ENCODE measurements at places on chromosomes 1 and 21.

GRCh38 chr1:202586018-202586821 lies 124.0 kb downstream of the SYT2 start:
- no peak for DNase-seq

DNA sequence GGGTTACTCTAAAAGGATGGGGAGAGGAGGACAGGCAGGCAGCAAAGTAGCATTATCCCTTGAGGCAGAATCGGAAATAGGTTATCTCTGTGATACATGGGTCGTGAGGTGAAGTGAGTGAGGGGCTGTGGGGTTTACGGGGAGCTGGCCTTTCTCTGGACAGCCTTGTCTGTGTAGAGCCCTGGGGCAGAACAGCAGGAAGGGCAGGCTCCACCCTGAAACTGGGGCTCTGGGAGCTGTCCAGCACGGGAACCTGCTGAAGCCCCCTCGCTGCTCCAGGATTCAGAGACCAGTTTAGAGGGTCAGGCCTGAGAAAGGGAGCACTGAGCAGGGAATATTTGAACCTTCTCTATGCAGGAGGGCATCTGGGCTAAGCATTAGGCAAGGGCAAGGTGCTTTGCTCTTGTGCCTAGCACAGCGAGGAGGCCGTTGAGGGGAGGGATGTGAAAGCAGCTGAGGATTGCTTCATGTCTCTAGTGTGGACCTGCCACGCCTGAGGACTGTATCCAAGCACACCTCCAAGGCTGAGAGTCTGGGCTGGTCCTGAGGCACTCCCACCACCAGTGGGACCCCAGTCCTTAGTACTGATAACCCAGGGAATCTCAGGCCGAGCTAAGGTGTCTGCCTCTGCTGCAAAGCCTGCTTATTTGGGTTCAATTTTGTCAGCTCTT lies 55.8 kb downstream of the NAV1 start:
- DNase-seq, result no peak

GRCh38 chr1:31041529-31041928 lies 24.0 kb downstream of the PUM1 start:
- DNase-seq, result no peak

- no peak for DNase-seq
These were observed 228.6 kb upstream of the LYPLAL1 start for GRCh38 chr1:218945050-218945449.

DNA sequence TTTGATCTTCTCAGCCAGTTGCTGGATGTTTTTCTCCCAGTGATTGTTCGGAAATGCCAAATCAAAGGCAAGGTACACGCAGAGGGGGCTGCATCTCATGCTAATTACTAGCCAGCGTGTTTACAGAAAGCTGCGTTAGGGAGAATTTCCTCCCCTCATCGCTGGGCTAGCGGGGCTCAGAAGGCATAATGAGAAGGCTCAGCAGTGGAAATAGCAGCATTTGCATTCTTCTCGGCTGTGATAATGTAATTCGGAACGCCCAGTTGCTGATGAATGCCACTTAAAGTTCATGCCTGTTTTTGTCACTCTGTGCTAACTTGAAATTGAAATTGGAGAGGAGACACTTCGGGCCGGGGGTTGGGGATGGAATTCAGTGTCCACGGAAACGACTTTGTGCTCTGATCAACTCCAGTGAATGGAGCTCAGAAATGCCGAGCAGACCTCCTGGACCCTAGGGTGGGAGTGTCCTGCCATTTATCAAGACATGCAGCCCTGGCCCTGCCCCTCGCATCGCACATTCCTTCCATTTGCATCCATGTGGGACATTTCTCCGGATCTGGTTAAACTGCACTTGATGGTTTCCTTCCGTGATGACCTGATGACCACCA lies 313.4 kb upstream of the C1orf174 start:
- no peak for DNase-seq

DNA sequence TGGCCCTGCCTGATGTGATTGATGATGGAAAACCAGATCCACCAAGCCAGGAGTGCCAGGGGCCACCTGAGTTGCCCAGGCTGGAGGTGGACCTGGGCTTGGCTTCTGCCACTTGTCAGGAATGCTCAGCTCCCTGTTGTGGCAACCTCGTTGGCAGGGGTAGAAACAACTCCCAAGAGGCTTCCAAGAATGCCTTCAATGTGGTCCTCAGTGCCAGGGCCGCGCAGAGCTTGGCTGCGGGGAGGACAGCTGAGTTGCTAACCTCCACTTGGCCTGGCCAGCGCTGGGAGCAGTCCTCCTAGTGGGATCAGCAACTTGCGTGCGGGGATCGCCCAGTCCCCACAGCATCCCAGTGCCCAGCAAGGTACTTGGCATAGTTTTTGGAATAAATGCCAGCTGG lies 9.0 kb downstream of the MYOM3 start:
- no peak for DNase-seq

DNA sequence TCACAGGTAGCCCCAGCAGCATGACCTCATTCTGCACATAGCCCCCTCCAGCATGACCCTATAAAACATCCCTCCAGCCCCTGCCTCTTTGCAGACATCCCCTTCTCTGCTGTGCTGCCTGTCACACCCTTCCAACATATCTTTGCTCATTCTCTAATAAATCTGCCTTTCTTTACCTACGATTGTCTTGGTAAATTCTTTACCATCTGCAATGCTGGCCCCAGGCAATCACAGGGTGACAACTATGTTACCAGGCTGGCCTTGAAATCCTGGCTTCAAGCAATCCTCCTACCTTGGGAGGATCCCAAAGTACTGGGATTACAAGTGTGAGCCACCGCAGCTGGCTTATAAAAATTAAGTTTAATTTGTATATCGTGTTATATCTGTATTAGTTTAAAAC lies 134.5 kb downstream of the VAV3 start:
- no peak for DNase-seq

DNA sequence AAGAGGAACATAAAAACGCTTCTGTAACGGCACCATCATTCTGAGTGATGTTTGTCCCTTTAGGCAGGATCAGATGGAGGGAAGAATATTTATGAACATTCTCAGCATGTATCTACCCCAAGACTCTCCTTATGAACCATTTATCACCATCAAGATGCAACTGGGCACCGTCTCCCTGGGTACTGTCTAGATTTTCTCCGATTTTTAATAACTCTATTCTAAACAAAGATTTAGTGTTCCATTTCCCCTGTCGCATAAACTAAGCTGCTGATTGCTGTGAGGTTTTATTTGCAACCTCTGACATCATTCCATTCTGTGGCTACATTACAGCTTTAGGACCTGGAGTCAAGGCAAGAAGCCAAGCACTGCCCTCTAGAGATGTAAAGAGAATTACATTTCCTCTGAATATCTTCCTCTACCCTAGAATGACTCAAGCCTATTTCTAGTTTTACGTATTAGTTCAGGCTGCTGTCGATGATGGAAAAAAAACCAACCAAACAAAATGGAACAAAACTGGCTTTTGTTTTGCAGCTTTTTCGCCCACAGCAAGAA lies 130.1 kb upstream of the MAP1LC3C start:
- DNase-seq, result no peak

DNA sequence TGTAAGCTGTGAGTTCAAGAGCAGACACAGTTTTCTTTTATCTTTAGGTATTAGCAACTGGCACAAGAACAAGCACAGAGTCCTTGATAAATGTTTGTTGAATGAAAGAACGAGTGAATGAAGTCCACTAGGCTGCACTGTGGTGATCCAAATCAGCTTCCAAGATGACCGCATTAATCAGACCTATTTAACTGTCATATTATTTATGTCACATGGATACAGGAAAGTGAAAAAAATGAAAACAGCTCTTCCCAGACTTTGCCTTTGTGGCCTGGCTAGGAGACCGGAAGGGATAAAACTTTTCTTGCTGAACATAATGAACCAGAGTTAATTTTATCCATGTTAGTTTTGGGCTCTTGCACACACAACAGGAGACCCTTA lies 261.3 kb downstream of the TNR start:
- no peak for DNase-seq

DNA sequence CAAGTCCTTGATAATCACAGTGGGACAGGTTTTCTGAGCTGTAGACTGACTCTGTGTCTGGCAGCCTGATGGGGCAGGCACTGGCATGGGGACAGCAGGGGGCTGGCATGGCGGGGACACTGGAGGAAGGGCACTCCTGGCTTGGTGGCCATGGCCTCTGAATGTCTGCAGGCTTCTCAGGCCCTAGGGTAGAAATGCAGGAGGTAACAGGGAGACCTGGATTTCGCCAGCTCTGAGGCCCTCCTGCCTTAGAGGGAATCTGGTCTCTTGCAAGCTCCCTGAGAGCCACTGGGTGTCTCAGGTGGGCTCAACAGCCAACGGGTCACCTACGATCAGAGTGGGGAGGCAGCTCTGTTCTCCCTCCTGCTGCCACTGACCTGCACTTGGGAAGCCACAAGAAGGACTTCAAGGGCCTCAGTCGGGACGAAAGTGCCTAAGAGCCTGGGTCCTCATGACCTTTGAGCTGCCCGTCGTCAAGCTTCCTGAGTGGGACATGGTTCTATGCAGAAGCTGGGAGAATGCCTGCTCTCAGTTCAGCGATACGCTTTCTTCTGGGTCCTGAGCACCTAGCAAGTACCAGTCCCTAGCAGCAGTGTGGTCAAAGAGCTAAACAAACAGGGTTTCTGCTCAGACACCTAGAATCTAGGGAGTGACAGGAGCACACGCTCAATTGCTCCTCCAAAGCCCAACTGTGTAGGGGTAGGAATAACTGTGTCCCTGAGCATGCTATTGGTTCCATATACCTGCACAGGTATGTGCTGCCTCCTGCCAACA lies 569.0 kb downstream of the PTPRU start:
- no peak for DNase-seq

- DNase-seq, result no peak
These were observed 242.1 kb downstream of the SLC45A1 start for GRCh38 chr1:8560035-8560434.

DNA sequence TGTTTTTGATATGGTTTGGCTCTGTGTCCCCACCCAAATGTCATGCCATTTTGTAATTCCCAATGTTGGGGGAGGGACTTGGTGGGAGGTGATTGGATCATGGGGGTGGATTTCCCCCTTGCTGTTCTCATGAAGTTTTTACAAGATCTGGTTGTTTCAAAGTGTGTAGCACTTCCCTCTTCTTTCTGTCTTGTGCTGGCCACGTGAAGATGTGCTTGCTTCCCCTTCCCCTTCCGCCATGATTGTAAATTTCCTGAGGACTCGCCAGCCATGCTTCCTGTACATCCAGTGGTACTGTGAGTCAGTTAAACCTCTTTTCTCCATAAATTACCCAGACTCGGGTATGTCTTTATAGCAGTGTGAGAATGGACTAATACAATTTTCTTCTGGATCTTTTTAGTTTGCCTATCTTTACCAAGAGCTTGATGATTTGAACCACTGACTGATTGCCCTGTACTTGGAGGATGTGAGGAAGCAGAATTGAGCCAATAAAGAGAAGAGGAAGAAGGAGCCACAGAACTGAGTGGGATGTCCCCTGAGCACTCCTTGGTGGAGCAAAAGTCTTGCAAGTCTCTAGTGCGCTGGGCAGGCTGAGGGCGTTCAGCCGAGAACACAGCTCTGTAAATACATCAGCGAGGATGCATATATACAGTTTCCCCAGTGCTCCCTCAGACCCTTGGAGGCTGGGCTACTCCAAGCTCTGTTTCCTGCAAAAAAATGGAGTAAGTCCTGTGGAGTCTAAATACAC lies 102.6 kb downstream of the CYYR1 start:
- no peak for DNase-seq

DNA sequence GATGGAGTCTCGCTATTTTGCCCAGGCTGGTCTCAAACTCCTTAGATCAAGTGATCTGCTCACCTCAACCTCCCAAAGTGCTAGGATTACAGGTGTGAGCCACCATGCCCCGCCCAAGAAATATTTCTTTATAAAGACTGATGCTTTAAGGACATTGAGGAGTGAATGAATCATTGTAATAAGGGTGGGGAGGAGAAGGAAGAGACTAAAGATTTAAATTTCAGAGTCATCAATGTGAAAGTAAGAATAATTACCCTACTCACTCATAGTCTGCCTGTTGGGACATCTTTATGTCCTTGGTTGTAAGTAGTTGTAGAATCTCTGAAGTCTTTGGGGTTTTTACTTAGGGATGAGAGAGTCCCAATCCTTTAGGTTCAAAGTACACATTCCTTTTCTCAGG lies 7.3 kb downstream of the KDM1A start:
- DNase-seq, result no peak

GRCh38 chr1:94142022-94142421 lies 21.1 kb upstream of the ABCA4 start:
- DNase-seq, result no peak

- DNase-seq, result no peak
These were observed 4.5 kb upstream of the PDZK1IP1 start for GRCh38 chr1:47194311-47194710.

- DNase-seq, result no peak
These were observed 253.2 kb downstream of the PTPRC start for GRCh38 chr1:198892065-198892464.

DNA sequence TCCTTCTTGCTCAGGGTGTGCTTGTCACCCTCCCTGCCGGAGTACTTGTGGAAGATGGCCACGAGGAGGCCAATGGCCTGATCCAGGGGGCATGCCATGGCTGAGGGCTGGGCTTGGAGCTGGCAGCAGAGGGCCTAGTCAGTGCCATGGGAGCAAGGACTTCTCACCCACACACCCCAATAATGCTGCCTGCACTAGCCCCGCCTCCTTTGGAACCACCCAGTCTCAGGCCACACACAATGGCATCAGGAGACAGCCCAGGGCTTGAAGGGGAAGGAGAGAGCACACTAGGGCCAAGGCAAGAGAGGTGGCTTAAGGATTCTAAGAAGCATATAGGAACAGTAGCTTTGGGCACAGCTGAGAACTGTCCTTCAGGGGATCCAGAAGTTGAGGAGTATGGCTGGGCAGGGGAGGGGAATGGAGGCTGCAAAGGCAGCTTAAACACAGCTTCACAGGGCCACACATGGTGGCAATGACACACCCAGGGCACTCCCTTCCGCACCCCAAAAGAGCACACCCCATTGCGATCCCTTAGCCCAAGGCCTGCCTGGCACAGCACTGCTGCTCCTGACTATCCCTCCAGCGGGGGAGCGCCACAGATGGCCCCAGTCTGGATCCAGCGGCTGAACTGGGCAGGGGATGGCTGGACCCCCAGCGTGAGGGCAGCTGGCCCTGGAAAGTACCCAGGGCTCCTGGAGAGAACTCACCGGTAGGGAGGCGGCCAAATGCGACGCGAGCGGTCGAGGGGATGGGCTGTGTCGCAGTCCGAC lies at the start of gene S100A6:
Gene S100A6 (minus strand): TSS at position 750 of the 770 bp plus-strand sequence. CDS start 652 bp downstream, at position 98.
- no peak for DNase-seq

GRCh38 chr1:39458991-39459390 lies 32.4 kb upstream of the BMP8A start:
- DNase-seq, result no peak

- DNase-seq, result no peak
These were observed 69.9 kb upstream of the ADGRL2 start for GRCh38 chr1:81730881-81731280.

GRCh38 chr1:53266038-53266437 lies 27.7 kb upstream of the MAGOH start:
- DNase-seq, result no peak

DNA sequence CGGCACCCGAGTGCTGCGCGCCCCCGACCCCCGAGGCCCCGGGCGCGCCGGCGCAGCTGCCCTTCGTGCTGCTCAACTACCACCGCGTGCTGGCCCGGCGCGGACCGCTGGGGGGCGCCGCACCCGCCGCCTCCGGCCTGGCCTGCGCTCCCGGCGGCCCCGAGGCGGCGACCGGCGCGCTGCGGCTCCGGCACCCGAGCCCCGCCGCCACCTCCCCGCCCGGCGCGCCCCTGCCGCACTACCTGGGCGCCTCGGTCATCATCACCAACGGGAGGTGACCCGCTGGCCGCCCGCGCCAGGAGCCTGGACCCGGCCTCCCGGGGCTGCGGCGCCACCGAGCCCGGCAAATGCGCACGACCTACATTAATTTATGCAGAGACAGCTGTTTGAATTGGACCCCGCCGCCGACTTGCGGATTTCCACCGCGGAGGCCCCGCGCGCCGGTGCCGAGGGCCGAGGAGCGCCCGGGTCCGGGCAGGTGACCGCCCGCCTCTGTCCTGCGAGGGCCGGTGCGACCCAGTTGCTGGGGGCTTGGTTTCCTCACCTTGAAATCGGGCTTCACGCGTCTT lies 49.0 kb downstream of the SIM2 start:
- peak; percentile 24 for DNase-seq
